ENCODE measurements at places on chromosomes 2 and 18.

DNA sequence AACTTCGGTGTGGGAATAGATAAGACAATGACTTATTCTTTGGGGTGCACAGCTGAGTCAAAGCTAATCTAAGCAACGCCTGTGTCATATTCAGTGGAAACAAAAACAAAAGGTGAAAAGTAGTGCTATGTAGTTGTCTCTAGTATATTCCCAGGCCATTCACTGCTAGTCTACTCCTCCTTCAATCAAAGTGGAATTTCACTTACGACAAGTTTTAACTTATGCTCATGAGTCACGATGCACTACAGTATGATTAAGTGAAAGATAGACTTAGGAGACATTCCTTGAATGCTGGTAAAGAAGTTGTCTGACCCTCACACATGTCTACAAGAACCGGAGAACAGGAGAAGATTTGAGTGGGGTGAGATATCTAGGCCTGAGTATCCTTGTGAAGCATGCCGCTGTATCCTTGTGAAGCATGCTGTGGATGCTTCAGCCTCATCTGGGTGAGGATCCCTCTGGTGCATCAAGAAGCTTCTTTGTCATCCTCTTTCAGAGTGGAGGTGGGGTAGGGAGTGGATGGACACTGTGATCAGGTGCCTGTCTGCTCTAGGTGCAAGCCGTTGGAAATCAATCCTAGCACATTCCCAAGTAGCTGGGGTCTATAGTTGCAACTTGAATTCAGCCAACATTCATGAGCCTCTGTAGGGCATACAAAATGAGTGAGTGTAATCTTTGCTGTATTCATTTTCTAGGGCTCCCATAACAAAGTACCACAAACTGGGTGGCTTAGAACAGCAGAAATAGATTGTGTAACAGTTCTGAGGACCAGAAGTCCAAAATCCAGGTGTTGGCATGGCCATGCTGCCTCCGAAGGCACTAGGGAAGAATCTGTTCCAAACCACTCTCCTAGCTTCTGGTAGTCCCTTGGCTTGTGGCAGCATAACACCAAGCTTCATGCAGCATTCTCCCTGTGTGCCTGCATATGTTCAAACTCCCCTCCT, 173.5 kb upstream of the FN1 start:
- DNase-seq, result no peak

- no peak for DNase-seq
Observed at GRCh38 chr2:36562973-36563532, 34.9 kb downstream of the FEZ2 start.

DNA sequence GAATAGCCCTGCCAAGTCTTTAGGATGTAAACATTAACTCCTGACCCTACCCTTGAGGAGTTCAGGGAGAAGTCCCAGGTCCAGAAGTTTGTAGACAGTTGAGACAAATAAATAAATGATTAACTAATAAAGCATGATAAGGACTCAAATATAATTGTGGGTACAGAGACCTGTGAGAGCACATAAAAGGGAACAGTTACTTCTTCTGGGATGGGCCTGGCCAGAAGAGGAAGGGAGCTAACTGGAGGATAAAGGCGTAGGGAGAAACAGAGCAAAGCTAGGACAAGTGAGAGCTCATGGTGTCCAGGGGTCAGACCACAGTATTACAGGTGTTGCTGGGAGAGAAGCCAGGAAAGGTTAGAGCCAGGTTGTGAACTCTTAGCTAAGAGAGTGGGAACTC, 3.0 kb downstream of the LCLAT1 start:
- no peak for DNase-seq

DNA sequence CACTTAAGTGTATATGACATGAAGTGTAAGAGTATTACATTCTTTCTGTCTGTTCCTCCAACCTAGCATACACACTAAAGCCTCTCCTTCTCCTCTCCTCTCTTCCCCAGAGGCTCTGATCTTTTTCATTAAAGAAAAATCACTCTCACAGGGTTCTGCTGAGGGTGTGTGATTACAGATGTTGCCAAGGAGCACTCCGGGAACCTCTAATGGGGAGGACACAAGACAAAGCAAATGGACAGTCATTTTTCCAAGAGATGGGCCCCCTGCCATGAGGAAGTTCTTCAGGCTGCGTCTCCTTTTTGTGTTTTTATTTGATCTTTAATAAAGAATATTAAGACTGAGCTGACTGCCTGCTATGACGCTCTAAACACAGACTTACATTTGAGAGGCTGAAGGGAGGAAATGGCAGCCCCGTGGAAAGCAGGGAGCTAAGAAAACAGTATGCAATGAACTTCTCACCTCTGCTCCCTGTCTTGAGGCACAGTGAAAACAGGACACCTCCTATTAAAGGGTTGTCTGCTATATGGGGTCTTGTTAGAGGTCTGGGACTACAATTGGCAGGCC, 578.1 kb downstream of the PIK3C3 start:
- no peak for DNase-seq
